ENCODE measurements at places on chromosomes 1 and 21. TPM values are rescaled to one million over a fixed set of nuclear protein-coding genes. Genes with fewer than 3 reads are reported as not detected.

Gene SLAMF1
- total RNA-seq: not detected

Gene MCOLN2
- not detected for total RNA-seq

- no peak for DNase-seq
Measured at GRCh38 chr1:166960858-166961474, 14.4 kb downstream of the ILDR2 start.

- no peak for DNase-seq
Measured at GRCh38 chr1:212141404-212141803, 105.9 kb downstream of the DTL start.
